NCI-H1417 (cell line): ENCODE measurements at places on chromosomes 3 and 15.

DNA sequence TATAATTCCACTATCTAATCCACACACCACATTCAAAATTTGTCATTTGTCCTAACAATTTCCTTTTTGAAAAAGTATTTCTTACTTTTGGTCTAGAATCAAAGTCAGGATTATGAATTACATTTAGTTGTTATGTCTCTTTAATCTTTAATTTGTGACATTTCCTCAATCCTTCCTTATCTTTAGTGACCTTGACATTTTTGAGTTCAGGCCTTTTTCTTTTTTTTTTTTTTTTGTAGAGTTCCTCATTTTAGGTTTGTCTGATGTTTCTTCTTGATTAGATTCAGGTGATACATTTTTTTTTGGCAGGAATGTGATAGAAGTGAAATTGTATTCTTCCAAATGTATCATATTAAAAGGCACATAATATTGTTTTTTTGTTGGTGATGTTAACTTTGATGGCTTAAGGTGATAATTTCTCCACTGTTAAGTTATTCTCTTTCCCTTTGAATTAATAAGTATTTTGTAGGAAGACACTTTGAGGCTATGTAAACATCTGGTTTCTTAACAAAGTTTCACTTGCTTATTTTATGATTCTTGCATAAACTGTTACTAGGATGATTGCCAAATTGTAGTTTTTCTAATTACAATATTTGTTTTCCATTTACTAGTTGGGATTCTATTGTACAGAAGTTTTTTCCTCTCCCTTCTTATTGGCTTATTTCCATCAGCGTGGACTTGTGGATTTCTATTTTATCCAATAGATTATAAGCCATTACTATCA, 16.3 kb downstream of the SLC35G2 start:
- no peak for DNase-seq

- DNase-seq = no peak
Observed at GRCh38 chr15:93066834-93067648, 22.0 kb downstream of the RGMA start.

DNA sequence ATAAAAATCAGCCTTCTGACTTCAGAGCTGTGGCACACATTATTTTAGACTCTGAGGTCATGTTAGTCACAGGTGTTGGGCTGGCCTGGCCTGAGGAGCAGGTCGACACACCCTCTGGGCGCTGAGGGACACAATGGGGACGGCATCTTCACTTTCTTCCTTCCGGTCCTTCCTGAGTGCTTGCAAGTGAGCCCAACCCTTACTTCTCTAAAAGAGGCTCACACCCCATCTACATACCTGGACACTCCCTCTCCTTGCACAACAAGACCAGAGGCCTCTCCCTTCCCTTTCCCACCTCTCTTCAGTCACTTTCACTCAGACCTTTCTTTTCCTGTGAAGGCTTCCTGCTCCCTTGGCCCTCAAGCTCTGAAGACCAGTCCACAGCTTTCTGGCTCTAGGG, 85.4 kb downstream of the XXYLT1 start:
- DNase-seq = no peak

DNA sequence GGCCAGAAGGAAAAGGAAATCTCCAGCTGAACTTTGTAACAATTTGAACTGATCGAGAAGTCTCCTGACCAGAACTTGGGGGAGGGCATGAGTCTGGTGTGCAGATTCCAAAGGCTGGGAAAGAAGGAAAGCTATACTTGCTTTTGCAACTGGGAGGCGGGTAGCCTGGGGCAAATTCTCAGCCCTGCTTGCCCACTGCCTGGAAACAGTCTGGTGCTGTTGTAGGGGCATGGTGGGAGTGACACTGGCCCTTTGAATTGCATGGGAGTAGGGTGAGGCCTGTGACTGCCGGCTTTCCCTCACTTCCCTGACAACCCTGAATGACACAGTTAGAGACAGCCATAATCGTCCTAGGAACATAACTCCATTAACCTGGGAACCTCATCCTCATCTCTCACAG, 114.0 kb upstream of the POU1F1 start:
- no peak for DNase-seq

- DNase-seq = no peak
Observed at GRCh38 chr3:126517291-126517951, at the start of gene UROC1. TSS of gene UROC1 (minus strand) at chr3:126517773. CDS start at chr3:126517719, 54 bp downstream.

GRCh38 chr15:64947211-64947610, 35.5 kb downstream of the ANKDD1A start:
- DNase-seq = no peak

GRCh38 chr3:194009019-194009418, 126.9 kb upstream of the HES1 start:
- peak; percentile 62 for DNase-seq

DNA sequence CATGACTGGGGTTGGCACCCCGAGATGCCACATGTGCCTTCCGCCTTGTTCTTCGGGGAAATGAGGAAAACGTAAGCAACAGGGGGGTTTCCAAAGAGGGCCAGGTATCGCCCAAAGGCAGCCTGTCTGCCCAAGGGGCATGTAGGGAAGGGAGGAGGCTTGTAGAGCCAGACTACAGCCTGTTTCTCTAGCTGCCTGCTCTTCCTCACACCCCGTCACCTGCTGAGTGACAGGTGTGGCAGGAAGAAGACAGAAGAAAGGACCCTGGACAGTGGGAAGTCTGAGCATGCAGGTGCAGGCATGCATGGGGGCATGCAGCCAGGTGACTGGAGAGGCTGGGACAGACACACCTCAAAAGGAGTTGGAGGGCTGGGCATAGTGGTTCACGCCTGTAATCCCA, 9.8 kb downstream of the PLA2G4E start:
- peak; percentile 3 for DNase-seq

DNA sequence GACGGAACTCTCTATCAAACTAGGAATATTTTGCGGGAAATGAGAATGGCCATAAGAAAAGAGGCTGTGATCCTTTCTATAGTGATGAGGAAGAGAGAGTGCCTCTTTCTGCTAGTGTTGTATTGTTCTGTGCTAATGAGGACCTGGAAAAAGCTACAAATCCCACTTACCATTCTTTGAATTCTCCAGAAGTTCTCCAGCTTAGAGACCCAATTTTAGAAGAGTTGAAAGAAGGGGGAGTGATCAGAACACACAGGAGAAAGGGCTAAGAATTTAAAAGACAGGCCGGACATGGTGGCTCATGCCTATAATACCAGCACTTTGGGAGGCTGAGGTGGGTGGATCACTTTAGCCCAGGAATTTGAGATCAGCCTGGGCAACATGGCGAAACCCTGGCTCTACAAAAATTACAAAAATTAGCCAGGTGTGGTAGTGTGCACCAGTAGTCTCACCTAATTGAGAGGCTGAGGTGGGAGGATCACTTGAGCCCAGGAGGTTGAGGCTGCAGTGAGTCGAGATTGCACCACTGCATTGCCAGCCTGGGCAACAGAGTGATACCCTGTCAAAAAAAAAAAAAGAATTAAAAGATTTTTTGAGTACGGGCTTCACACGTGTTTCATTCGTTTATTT, 126.9 kb downstream of the IQCH start:
- DNase-seq = no peak

- no peak for DNase-seq
Observed at GRCh38 chr3:186534113-186534669, 10.0 kb downstream of the CRYGS start.

DNA sequence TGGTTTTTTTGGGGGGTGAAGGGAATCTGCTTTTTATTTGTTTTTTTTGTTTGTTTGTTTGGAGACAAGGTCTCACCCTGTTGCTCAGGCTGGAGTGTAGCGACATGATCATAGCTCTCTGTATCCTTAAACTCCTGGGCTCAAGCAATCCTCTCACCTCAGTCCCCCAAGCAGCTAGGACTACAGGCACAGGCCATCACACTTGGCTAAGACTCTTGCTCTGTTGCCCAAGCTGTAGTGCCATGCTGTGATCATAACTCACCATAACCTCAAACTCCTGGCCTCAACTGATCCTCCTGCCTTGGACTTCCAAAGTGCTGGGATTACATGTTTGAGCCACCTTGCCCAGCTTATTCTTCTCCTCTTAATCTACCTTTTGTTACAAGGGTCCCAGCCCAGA, 31.8 kb downstream of the GPR176 start:
- no peak for DNase-seq

DNA sequence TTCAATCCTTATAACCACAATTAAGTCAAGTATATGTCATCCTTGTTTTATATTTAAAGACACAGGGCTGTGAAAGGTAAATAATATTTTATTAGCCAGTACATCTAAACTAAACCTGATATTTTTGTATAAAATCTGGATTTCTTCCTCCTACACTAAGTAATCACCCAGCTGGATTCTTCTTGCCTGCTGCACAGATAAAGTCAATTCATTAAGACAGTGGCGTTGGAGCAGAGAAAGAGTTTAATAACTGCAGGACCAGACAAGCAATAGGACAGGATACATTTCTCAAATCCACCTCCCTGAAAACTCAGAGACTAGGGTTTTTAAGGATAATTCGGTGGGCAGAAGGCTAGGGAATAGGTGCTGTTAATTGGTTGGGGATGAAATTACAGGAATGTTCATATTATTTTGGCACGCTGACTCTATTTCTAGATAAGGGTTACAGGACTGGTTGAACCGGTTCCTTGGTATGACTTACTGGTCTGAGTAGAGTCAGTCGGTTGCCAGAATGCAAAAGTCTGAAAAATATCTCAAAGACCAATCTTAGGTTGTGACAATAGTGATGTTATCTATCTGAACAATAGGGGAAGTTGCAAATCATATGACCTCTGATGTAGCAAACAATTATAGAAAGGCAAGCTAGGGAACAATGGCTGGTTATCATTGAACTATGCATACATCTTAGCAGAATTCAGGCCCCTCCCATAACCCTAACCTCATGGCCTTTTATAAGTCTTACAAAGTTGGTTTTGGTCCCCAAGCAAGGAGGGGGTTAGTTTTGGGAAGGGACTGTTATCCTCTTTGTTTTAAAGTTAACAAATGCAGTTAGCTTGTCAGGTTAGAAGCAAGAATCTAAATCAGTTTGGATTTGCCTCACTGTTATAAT, 244.8 kb downstream of the ALCAM start:
- no peak for DNase-seq

DNA sequence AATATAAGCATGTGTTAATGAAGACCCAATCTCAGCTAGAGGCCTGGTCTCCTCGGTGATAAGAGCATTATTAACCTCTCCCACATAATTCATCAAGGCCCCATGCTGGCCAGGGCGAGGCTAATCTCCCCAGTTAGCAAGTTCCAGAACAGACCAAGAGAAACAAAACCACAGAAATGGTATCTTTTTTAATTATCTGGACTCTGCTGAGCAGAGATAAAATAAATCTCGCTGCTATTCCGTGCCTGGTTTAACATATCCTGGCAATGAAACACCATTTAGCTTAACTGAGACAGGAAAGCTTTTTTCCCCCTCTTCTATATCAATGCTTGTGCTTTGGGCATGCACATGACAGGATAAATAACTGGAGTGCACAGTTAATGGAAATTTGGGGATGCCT, 72.5 kb upstream of the ARHGEF3 start:
- DNase-seq = no peak

GRCh38 chr3:126431103-126431534, 36.4 kb downstream of the CFAP100 start:
- no peak for DNase-seq

GRCh38 chr3:168824107-168824506, 728.4 kb upstream of the GOLIM4 start:
- DNase-seq = no peak

- DNase-seq = no peak
Observed at GRCh38 chr3:190541560-190541959, 27.7 kb downstream of the IL1RAP start.

DNA sequence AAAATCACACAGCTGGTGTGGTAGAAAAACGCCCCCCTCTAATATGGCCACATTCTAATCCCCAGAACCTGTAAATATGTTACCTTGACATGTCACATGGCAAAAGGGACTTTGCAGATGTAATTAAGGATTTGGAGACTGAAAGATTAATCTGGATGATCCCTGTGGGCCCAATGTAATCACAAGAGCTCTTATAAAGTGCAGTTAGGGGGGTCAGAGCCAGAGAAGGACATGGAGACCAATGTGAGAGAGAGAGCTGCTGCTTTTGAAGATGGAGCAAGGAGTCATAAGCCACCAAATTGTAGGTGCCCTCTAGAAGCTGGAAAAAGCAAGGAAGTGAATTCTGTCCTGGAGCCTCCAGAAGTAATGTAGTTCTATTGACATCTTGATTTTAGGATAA, 152.6 kb downstream of the PEX5L start:
- no peak for DNase-seq

- peak; percentile 44 for DNase-seq
Observed at GRCh38 chr3:33372218-33373081, 67.8 kb downstream of the UBP1 start.
